ENCODE measurements at places on chromosomes 16 and 17.

DNA sequence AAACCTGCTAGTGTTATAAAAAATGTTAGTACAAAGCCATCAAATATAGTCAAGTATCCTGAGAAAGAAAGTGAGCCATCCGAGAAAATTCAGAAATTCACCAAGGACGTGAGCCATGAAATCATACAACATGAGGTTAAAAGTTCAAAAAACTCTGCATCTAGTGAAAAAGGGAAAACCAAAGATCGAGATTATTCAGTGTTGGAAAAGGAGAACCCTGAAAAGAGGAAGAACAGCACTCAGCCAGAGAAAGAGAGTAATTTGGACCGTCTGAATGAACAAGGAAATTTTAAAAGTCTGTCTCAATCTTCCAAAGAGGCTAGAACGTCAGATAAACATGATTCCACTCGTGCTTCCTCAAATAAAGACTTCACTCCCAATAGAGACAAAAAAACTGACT, 31.7 kb downstream of the RBBP6 start:
- DNase-seq: no peak

DNA sequence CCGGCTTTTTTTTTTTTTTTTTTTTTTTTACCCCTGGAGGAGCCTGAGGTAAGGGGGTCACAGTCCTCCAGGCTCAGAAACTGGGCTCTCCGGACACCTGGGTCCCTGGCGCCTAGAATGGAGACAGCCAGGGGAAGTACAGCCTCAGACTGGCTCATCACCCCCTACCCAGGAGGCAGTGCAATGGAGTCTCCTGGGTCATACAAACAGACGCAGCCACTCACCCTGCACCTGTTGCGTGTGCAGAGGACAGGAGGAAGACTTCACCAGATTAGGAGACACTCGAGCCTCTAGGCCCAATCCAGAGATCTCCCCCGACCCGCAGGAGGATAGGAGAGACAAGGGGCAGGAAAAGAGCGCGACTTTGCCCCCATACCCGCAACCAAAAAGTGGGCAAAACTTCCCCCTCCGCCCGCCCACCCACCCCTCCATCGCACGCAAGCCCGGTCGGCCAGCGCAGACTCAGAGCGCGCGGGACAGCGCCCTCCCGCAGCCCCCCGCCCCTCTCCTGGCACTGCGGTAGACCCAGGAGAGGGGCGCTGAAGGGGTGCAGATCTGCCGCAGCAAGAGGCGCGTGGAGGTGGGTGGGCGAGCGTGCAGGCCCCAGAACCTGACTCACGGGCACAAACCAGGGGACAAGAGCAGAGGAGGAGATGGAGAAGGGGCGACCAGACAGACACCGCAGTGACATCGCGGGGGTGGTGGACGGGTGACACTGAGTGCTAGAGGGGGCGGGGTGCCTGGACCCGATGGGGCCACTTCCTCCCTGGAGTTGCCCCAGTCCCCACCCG, 900 bp downstream of the HAP1 start:
- no peak for DNase-seq

DNA sequence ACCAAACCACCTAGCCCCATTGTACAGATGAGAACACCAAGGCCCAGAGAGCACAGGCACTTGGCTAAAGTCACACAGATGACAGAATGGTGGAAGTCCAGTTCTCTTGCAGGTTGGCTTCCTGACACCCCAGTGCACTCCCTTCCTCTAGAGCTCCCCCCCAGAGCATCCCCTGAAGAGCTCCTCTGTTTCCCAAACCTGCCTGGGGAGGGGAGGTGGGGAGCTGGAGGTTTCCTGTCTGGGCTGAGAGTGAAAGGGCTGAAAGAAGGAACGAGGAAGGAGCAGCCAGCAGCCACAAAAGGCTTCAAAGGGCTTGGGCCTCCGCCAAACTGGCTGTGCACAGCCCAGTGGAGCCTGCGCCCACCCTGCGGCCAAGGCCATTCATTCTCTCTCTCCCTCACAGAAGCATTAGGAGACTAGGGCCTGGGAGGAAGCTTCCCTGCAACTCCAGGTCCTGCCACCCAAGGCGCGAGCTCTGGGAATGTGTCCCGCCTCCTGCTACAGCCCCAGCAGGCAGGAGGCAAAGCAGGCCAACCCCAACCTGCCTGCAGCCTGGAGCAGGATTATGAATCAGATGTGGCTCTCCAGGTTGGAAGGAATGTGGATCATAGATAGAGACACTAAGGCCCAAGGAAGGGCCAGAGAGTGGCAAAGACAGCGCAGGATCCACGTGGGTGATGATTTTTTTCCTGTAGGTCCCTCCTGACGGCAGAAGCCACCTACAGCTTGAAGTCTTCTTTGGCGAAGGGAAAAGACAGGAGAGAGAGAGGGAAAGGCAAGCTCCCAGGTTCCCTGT, 913 bp downstream of the SLC13A5 start:
- DNase-seq: no peak

GRCh38 chr16:31385680-31386079, 7.5 kb upstream of the ITGAD start:
- DNase-seq: no peak

- DNase-seq: no peak
These were observed 41.1 kb downstream of the BAHCC1 start for GRCh38 chr17:81436294-81436849.

GRCh38 chr17:65202844-65203571, 65.8 kb downstream of the RGS9 start:
- DNase-seq: no peak

GRCh38 chr16:11205065-11205699, 50.8 kb downstream of the SOCS1 start:
- DNase-seq: no peak

GRCh38 chr16:84759061-84759460, 59.3 kb downstream of the USP10 start:
- DNase-seq: no peak

GRCh38 chr16:87240211-87241136, 76.7 kb downstream of the C16orf95 start:
- peak; percentile 46 for DNase-seq

DNA sequence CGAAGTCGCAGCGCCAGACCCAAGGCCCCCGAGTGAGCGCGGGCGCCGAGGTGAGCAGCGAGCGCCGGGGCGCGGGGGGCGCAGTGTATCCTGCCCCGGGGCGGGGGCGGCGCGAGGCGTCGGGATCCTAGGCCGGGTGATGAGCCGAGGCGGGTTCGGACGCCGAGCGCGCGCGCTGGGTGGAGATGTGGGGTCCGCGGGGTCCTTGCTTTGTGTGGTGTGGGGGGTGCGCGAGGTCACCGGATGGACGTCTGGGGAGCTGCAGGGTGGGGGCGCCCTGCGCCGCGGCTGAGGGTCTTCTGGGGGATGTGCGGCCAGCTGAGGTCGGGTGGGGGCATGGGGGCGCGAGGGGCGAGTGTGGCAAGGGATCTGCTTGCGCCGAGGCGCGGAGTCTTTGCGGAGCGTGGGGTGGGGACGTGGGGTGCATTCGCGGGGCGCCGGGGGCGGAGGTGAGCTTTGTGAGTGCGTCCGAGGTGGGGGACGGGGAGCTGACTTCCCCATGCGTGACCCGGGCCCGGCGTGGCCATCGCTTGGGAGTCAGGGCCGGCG, 560 bp downstream of the RAI1 start:
- no peak for DNase-seq

- DNase-seq: no peak
These were observed 202.6 kb downstream of the RBFOX3 start for GRCh38 chr17:79408251-79408650.

DNA sequence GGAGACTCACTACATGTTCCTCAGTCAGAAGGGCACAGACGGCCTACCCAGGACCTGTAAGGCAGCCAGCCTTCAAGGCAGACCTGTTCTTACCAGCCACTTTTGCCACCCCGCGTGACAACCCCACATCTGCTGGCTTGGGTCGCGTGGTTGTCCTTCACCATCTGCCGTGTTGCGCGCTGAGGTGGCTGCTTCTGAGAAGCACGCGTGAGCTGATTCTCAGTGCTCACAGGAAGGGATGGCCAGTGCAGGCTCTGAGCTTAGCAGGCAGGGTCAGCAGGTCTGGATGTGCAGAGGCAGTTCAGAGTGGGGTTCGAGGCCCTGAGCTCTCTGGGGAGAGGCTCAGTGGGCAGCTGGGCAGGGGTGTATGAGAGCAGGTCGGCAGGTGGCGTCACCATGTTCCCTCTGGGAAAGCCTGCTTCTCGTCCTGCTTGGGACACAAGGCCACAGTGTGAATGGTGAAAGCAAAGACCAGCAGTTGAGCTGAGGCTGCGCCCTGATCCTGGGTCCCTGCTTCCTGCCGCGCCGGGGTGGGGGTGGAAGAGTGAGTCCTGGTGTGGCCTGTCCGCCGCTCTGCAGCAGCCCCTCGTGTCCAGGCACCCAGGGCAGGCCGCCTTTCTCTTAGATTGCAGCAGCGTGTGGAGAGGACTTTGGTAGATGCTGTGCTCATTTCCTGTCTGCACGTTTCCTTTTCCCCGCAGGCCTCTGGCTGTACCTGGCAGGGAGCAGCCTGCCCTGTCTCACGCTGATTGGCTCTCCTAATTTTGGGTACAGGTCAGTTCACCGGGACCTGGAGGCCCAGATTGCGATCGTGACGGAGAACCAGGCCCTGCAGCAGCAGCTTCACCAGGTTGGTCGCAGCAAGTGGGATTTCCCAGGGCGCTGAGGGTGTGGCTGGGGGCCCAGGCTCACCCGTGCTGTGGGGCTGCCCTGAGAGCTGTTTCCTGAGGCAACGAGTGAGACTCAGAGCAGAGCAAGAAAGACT, 36.0 kb downstream of the PGS1 start:
- DNase-seq: no peak

GRCh38 chr17:9959377-9959981, 54.4 kb upstream of the RCVRN start:
- DNase-seq: no peak

DNA sequence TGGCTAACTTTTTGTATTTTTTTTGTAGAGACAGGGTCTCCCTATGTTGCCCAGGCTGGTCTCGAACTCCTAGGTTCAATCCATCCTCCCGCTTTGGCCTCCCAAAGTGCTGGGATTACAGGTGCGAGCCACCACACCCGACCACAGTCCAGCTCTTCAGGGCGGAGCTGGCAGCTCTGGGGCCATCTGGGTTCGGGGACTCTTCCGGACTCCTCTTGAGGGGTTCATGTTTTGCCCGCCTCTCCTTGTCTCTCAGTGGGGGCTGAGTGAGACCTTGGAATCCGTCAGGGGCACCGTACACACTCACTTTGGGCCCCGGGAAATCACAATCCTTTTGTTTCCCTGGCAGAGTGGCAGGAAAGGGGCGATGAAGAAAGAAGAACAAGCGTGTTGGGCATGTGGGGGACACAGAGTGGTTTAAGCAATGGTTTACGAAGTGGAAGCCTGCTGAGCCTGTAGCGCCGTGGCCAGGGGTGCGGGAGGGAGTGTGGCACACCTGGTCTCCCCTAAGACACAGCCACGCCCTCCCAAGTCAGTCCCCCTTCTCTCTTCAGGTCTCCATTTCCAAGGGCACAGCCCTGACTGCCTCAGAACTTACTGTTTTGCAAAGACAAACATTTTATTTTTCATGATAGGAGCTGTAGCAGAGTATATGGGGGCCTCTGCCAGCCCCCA, 26.1 kb downstream of the TNS4 start:
- no peak for DNase-seq

DNA sequence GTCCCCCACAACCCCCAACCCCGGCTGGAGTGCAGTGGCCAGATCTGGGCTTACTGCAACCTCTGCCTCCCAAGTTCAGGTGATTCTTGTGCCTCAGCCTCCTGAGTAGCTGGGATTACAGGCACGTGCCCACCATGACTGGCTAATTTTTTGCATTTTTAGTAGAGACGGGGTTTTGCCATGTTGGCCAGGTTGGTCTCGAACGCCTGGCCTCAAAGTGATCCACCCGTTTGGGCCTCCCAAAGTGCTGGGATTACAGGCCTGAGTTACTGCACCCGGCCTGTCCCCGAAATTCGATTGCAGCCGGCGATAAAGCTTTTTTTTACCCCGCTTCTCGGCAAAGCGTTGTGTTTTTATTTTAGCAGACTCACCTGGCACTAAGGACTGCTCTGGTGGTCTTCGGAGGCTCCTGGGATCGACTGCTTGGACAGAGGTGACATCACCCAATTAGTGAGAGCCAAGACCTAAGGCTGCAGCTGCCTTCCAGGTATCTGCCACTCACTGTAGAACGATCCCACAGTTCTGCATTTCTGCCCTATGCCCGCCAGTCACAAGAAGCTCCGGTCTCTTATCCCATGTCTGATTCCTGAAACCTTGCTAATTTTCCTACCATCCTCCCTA, 82.2 kb upstream of the ARL4D start:
- no peak for DNase-seq

GRCh38 chr17:82116246-82116645, 18.2 kb upstream of the FASN start:
- no peak for DNase-seq

DNA sequence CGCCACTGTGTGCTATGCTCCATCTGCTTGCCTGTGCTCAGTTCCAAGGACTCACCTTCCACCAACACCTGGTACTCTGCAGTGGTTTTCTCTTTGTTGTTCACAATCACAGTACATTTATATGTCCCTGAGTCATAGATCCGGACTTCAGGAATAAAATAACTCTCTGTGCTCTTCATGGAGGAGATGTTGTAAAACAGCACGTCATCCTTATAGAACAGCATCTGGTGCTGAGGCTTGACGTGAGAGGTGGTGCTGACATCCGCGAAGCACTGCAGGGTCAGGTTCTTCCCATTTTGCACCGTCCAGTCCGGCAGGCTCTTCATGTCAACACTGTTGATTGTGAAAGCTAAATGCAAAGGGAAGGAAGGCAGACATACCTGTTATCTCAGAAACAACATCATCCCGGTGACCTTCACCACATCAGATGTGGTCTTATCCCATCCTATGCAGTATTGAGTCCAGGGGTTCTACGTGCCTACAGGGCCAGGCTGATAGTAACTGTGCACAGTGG, 12.8 kb downstream of the PECAM1 start:
- no peak for DNase-seq

- DNase-seq: no peak
These were observed 27.4 kb upstream of the SLC38A10 start for GRCh38 chr17:81322271-81323082.

- no peak for DNase-seq
These were observed 96.2 kb downstream of the USP31 start for GRCh38 chr16:23052908-23053580.

GRCh38 chr17:16937431-16937830, 34.5 kb downstream of the TNFRSF13B start:
- no peak for DNase-seq

GRCh38 chr17:81806461-81807209, 2.7 kb downstream of the GCGR start:
- no peak for DNase-seq

GRCh38 chr16:56977216-56977615, 12.1 kb upstream of the NLRC5 start:
- DNase-seq: no peak

Data from AG09309 (cell line).